ENCODE measurements at places on chromosomes 3 and 15.

- no peak for DNase-seq
These were observed 76.1 kb downstream of the ARNT2 start for GRCh38 chr15:80480171-80480811.

GRCh38 chr3:38383156-38383875 is 36.7 kb downstream of the XYLB start:
- DNase-seq, result no peak

- DNase-seq, result no peak
These were observed 26.1 kb downstream of the KY start for GRCh38 chr3:134624537-134625287.

GRCh38 chr3:44092497-44092896 is 149.2 kb upstream of the TOPAZ1 start:
- no peak for DNase-seq

- no peak for DNase-seq
These were observed 173.2 kb downstream of the TPRG1 start for GRCh38 chr3:189344996-189345395.

All from activated T-cell treated with anti-CD3 and anti-CD28 coated beads, Interleukin-2, amount 50 U/mL, for 72 hours (primary cell).